RWPE1 (cell line): ENCODE measurements at places on chromosomes 3 and 15.

DNA sequence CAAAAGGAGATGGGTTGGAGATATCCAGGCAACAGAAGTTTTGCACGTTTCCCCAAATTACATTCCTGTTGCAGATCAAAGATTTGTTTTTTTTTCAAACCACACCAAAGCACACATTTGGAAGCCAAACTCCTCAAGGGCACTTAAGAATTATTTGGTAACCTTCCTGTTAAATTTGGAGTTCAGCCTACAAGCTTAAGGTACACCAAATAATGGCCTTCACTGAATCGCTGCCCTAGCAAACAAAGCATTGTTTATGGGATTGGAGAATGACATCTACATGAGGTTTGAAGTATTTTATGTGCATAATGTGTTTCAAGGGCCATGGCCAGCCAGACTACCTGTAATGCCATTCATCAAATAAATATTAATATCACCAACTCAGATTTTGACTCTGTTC lies 357.9 kb downstream of the RORA start:
- DNase-seq: no peak

- no peak for DNase-seq
These were observed 73.2 kb downstream of the CLDN11 start for GRCh38 chr3:170491901-170492300.

DNA sequence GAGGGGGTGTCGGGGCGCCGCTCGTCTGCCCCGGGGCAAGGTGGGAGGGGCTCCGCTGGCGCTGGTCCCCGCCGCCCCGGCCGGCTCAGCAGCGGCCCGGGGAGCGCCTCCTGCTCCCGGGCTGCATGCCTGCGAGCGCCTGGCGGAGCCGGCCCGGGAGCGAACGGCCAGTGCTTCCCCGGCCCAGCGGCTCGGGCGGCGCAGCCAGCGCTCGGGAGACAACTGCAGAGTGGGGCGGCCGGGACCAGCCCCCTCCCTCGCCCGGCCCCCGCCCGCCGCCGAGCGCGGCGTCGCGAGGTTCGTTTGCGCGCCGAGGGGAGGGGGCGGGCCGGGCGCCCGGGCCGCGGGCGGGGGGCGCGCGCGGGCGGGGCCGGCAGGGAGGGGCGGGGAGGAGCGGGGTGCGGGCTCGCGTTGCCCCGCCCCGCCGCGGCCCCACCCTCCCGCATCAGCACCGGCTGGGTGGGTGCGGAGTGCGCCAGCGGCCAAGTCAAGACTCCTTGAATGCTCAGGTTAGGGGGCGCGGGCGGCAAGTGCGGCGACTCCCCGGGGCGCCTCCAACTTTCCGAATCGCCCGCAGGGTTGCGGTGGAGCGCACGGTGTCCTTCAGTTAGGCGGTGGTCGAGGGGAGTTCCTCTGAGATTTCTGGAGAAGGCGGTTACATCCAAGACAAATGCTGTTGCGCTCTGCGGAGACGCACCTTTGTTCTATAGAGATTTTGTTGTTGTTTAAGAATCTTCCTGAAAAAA lies at the start of gene RGMA:
RGMA (minus strand) TSS at position 231 of the 746 bp plus-strand sequence. CDS start 279 bp downstream, outside the sequence.
- DNase-seq: no peak

DNA sequence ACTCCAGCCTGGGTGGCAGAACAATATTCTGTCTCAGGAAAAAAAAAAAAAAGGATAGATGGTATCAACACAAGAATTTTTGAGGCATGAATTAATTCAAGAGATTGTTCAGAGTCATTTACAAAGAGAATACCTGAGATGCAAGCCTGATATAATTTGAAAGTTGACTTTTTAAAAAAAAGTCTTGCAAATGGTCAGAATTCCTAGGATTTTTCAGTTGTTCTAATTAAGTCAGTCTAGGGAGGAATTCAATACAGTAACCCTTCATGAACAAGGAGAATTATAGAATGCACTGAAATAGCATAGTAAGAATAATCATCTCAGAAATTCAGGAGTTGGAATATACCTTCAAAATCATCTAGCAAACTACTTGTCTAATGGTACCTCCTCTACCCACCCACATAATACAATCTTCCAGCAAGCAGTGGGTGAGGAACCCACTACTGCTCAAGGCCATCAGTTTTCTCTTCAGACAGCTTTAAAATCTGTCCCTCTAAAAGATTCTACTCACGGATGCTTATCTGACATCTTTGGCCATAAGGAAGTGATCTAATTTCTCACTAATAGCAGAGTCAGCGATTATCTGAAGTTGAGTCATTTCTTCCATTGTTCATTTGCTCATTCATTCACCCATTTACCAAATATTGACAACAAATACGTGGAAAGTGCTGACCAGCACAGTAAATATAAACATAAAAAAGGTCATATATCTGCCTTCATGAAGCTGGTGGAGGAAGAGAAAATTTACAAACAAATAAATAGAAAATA lies 159.6 kb downstream of the GREM1 start:
- DNase-seq: no peak

- DNase-seq: no peak
These were observed 306.2 kb upstream of the ATP11B start for GRCh38 chr3:182487143-182487542.

- DNase-seq: no peak
These were observed 7.5 kb upstream of the MAN2A2 start for GRCh38 chr15:90895571-90896117.

GRCh38 chr3:70096376-70097066 lies 97.0 kb downstream of the SAMMSON start:
- no peak for DNase-seq

DNA sequence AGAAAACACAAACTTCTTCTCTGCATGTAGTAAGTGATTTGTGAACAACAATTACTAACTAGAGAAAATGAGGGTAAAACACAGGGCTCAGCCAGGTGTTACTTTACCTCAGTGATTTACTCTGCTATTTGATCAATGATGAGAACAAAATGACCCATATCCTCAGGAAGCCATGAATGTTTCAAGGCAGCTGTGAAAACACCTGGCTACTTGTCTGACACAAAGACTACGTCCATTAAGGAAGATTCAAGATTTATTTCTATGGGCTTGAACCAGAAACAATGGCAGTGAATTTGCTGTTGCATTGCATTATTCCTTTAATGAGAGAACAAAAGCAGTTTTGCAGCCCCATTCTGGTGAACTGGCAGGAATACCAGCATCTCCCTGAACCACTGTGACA lies 374.6 kb upstream of the ARL6 start:
- DNase-seq: no peak

- no peak for DNase-seq
These were observed 1.8 kb downstream of the LMCD1 start for GRCh38 chr3:8503461-8503860.

DNA sequence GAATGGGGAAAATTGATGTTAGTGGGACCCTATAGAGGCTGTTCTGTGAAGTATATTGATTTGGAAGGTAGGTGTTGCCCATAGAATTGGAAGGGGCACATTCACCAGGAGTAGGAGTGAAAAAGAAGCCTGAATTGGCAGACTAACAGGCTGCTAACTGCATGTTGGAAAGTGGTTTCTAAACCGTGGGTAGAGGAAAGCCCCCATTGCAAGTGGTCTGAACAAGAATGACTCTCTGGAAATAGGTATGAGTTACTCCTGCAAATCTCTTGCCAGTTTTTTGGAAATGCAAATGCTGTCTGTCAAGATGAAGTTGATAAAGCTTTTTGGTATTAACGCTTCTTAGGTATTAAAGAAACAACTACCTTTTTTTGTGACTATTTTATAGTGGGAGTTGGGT lies 3.5 kb downstream of the UBE2E1 start:
- no peak for DNase-seq
